Hepatic stellate cell (primary cell): ENCODE measurements at places on chromosomes 16 and 17.

DNA sequence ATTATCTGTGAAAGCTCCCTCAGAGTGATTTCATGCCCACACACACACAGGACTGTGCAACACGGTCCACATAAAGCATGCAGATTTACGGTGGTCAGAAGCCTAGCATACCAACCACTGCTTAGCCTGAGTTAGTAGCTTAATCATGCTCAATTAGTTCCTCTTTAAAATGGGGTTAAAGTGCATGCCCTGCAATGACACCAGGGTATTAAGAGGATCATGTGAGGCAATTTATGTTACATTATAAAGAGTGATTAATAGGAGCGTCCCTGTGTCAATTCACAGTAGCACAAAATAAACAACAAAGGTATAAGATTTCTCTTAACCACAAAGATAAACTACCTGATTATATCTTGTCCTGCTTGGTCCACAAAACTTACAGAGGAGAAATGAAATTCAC is 39.8 kb downstream of the C17orf67 start:
- no peak for DNase-seq

DNA sequence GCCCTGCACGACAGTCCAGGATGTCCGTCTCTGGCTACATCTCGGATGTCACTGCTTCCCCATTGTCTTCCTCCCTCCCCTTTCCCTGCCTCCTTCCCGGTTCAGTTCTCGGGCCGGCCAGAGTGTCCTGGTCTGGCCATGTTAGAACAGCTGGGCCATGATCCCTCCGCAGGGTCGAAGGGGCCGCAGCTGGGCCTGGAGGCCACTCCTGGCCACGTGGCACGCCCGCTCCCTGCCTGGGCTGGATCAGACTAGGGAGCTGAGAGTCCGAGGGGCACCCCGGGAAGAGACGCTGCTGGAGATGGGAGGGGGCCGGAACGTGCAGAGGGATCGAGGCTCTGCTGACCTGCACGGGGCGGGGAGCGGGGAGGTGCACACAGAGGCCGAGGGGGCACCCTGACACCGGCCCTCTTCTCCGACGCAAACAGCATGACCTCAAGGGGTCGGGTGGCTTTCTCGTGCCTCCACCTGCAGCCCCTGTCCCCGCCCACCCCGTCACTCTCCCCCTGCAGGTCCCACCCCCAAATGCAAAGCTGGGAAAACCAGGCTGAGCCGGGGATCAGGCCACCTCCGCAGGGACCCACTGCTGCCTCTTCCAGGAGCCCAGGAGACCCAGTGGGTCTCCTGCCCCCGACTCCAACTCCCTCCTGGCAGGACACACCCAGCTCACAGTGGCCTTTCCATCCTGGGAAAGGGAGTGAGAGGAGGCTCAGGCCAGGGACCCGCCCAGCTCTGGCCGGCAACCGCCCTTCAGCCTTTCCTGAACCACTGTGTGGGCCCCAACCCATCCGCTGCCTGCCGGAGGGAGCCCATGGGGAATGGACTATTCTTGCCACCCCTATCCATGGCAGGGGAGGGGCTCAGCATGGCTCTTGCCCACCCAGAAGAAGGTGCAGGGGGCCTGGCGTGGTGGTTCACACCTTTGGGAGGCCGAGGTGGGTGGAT is 38.5 kb downstream of the CTU2 start:
- no peak for DNase-seq

GRCh38 chr16:50737420-50737959 is 4.4 kb upstream of the CYLD start:
- no peak for DNase-seq

GRCh38 chr16:26441178-26441577 is 625.5 kb upstream of the C16orf82 start:
- DNase-seq = no peak

- no peak for DNase-seq
These were observed 493.7 kb upstream of the ERCC4 start for GRCh38 chr16:13426269-13426668.
